Stimulated activated CD4-positive, alpha-beta T cell treated with anti-CD3 and anti-CD28 coated beads, TNF-alpha, amount 100 ng/mL, for 4 hours (primary cell): ENCODE measurements at places on chromosomes 5 and 9.

DNA sequence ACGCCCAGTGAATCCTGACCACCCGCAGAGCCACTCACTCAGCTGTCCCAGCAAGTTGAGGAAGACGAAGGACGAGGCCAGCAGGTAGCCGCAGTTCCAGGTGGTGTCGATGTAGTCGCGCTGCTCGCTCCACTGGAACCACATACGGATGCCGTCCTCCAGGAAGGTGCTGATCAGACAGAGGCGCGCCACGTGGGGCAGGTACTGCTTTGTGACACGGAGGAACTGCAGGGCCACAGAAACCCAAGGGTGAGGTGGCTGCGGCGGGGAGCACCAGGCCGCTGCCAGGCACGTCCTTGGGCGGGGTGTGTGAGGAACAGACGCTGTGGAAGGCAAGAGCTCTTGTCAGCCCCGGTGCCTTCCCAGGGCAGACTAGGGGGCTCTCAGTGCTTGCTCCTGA is 8.6 kb downstream of the SURF4 start:
- DNase-seq = no peak

DNA sequence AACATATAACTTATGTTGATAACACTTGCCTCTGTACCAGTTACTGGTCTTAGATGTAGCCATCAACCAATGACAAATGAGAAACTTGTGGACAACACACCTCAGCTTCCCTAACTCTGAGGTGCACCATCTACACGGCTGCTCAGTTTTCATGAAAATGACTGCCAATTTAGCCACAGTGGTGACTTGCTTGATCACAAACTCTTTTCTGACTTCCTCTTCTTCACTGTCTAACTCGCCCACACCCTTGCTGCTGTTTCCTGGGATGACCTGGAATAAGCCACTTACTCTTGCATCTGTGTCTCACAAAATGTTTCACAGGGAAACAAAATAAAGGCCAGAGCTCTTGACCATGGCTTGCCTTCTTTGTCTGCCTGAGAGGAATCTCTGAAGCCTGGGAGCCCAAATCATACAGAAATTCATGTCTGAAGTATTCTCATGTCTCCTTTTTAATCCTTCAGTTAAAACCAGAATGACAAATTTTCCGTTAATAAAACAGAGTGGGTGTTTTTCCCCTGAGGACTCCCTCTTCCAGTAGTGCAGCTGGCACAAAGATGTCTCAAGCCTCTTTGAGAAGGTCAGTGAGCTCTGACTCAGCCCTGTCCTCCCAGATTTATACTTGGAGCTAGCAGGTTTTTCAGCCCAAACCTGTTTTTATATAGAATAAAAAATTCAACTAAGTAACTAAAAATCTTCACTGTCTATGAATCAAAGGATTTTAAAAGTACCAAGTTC is 126.5 kb upstream of the PAM start:
- DNase-seq = no peak

DNA sequence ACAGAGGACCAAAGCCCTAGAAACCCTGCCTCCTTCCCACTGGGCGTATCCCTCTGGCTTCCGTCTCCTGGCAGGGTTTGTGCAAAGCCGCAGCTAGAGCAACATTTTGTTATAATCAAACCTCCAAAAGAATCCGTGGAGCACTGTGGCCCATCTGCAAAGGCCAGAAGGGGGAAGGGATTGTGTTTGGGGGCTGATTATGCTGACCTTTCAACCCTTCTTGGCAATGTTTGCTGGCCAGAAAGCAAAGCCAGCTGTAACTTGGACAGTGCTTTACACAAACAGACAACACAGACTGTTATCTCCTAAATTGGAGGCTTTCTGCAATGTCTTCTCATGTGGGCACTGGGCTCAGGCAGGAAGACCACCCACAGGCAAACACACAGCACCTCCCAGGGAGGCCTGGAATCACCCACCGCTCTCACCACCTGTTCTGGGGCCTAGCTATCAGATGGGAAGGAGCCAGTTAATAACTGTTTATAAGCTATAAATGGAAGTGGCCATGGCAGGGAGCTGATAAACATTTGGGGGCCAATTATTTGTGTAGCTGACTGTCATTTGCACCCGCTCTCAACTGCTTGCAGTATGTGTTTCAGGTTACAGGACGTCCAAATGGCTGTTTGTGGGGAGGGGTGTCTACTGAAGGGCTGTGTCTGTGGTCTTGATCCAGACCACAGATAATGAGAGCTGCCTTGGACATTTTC is 121.6 kb upstream of the ERCC6L2 start:
- no peak for DNase-seq

DNA sequence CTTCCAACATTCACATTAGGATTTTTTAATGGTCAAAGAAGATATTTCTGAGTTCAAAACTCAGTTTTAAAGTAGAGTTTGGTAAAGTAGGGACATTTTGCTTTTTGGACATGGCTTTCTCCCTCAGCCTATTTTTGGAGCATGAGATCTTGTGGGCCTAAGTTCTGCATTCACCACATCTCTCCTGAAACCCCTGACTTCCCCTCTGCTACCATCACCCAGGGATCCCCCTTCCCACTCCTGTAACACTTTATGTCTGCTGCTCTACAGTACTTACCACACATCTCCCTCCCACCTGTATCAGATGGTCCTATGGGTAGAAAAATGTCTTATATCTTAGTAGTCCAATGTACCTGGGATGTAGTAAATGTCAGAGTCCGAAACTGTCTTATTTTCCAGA is 48.2 kb upstream of the JAK2 start:
- no peak for DNase-seq
